ENCODE measurements at places on chromosomes 16 and 17.

DNA sequence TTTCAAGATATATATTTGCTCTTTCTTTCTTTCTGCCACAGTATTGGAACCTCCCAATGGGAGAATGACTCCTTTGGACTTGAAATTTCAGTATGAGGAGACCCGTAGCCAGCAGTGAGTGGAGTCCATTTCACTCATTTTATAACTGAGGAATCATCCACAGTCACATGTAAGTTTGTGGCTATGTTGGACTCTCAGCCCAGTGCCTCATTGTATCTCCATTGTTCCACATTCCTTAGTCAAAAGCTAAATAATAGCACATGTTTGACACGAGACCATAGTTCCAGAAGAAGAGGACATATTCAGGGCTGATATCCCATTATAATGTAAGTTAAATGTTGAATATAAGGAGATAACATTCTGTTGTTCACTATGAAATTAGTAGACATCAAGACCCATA lies 12.7 kb upstream of the SPAG9 start:
- DNase-seq = no peak

GRCh38 chr17:62398891-62399290 lies 18.5 kb downstream of the EFCAB3 start:
- no peak for DNase-seq

GRCh38 chr16:48574140-48574539 lies 35.8 kb downstream of the N4BP1 start:
- no peak for DNase-seq

- no peak for DNase-seq
Measured at GRCh38 chr17:82053130-82053529, 1.4 kb downstream of the GPS1 start.

DNA sequence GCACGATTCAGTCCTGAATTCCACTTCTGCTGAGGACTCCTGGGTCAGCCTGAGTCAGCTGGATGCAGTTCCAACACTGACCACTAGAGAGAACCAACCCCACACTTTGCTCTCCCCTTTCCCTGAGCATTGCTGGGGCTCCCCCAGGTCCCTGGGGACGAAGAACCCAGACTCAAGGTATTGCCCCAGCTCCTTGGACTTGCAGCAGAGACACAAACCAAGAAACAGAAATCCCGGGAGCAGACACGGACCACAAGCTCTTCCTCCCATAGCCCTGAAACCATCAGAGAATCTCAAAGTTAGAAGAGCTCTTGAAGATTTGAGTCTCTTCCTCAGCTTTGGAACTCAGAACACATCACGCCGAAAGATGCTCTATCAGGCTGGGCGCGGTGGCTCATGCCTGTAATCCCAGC lies 678 bp upstream of the GH1 start:
- peak; percentile 59 for DNase-seq

- no peak for DNase-seq
Measured at GRCh38 chr16:84540194-84540593, 35.7 kb upstream of the MEAK7 start.

DNA sequence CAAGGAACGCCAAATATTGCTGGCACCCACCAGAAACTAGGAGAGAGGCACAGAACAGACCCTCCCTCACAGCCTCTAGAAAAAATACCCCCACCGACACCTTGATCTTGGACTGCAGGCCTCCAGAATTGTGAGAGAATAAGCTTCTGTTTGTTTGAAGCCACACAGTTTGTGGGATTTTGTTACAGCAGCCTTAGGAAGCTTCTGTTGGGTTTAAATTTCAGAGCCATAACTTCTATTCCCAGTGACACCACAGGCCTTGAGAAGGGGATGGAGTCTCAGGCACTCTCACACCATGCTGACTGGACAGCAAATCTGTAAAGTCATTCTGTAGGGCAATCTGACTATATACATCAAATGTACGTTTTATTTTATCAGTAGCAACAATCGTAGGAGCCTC lies 38.6 kb downstream of the RNF112 start:
- DNase-seq = no peak

DNA sequence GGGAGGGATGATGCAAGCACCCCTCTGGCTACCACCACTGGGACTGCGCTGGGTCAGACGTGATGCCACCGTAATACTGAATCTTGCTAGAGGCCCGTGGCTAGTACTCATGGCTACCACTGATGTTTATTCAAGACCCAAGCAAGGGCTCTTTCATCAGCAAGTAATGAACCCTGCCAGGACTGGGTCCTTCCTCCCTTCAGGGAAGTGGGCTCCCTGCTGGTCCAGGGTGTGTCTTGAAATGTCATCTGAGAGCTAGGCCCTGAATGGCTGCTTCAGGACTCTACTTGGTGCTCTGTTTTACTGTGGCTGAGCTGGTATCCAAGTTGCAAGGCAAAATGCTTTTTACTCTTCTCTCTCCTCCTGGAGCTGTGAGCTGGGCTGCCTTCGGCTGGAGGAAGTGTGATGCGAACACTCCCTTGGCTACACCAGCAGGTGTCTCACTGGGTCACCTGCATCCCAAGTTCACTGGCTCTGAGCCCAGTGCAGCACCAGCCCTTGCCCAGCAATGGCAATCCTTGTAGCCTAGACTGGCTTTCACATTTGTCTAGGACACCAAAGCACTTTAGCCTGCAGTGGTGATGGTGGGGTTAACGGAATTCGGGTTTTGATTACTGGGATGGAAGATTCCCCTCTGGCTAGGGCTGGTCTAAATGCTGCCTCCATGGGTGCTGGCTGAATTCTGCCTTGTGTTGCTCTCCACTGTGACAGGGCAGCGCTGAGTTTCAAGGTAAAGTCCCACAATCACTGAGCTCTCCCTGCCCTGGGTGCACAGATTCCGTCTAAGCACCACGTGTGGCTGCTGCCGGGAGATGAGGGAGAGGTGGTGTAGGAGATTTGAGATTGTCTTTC lies 98.6 kb downstream of the USP22 start:
- no peak for DNase-seq

GRCh38 chr16:73888840-73889490 lies 407.6 kb upstream of the PSMD7 start:
- DNase-seq = no peak

DNA sequence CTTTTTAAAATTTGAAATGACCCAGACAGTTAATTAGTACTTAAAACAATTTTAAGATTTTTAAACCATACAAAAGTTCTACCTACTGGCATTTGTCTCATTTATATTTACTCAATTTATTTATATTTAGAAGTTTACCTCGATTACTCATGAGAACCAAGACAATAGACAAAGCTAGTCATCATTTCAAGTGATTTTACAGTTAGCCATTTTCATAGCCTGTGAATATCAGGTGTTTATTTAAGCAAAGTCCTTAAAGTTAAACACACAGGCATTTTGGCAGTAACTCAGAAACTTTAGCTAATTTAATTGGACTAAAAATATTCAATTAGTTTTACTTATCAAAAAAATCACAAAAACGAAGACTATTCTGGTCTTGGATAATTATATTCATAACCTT lies 101.6 kb upstream of the KIF2B start:
- no peak for DNase-seq

DNA sequence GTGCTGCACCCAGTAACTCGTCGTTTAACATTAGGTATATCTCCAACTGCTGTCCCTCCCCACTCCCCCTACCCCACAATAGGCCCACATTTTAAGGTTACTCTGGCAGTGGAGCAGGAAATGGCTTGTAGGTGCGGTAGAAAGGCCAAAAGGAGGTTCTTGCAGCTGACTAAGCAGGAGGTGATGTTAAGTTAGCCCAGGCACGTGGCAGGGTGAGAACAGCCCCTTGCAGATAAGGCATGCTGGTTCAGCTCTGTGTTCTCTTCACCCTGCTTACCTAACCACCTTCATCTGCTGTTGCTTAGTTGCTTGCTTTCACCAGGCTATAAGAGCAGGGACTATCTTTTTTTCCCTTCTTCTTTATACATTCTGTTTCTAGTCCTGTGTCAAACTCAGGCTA lies 1082.8 kb upstream of the RBFOX1 start:
- DNase-seq = no peak

DNA sequence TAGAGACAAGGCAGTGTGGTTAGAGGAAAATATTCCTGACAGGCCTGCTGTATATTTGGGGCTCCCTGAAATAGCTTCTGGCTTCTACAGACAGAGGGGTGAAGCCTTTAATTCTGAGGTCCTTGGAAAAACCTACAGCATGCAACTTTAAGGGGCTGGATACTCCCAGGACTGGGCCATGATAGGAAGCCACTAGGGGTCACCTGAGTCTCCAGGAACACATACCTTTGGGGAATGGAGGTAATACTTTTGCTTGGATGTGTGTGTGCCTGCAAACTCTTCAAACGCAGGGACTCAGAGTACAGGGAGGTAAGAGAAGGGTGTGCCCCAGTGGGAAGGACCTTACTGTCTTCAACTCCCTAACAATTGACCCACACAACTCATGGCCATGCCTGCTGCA lies 4.1 kb downstream of the ASIC2 start:
- DNase-seq = no peak

- DNase-seq = no peak
Measured at GRCh38 chr17:77529328-77529650, 388.5 kb downstream of the SEC14L1 start.

- no peak for DNase-seq
Measured at GRCh38 chr16:73151941-73152340, 104.0 kb upstream of the ZFHX3 start.

DNA sequence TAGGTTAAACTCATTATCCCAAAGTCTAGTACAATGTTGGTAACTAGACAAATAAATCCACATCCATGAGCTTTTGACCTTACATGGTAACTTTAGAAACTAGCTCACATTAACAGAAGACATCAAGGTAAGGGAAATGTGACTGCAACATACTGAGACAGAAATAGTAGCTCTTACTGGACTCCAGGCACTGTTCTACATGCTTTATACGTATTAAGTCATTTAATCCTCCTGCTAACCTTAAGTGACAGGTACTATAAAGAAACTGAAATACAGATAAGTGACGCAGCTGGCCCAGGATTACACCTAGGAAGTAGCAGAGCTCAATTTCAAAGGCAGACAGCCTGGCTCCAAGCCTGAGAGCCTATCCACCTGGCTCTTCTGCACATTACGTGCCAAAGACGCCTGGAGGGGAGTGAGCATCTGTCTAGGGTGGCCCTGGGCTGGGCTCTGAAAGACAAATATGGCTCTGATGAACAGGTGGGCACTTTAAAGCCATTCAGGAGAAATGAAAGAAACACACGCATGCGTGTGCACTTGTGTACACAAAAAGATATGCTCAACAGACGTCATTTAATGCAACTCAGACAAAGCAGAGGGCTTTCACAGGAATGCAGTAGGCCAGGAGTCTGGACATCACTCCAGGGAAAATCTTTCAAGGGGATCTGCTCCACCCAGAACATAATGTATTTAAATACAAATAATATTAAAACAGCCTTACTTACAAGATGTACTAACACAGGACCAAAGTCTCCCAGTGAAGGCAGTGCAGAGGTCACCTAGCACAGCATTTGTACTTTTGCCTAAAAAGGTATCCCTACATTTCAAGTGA lies 4.4 kb downstream of the ZC3H7A start:
- DNase-seq = no peak

DNA sequence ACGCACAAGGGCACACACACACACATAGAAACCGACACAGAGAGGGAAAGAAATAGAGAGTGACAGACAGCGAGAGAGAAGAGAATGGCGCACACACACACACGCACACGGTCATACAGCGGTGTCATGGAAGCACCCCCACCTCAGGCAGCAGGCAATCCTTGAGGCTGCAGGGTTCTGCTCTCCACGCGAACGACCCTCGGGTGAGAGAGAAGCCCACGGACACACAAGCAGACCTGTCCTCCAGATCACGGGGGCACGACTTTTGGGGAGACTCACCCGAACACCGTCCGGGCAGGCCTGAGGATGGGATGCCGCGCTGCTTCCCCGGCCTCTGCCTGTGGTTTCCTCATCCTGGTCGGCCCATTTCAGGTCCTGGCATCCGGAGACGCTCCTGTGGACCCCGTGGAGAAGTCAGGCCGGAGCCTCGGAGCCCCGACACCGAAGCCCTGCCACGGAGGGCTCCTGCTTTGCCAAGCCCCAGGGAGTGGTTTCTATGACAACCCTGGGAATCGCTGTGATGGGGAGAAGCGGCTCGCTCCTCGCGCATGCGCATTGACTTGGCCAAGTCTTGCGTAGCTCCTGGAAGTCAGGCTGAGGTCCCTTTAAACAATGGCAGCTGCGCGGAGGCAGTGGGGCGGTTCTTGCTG lies 118.2 kb upstream of the KCNJ18 start:
- peak; percentile 4 for DNase-seq

- DNase-seq = no peak
Measured at GRCh38 chr16:3950343-3951193, 70.1 kb upstream of the CREBBP start.

DNA sequence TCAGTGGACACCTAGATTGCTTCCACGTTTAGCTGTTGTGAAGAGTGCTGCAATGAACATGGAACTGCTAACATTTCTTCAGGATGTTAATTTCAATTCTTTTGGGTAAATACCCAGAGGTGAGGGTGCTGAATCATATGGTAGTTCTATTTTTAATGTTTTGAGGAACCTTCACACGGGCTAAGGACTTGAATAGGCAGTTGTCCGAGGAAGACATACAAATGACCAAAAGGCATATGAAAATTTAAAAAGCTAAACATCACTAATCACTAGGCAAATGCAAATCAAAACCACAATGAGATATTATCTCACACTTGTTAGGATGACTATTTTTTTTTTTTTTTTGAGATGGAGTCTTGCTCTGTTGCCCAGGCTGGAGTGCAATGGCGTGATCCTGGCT lies 173.3 kb downstream of the PRKCB start:
- DNase-seq = no peak

- no peak for DNase-seq
Measured at GRCh38 chr17:44795421-44795820, 34.7 kb downstream of the GJC1 start.

- no peak for DNase-seq
Measured at GRCh38 chr16:22285080-22285479, 12.1 kb upstream of the POLR3E start.
